ENCODE measurements at places on chromosomes 2 and 18. TPM values are rescaled to one million over a fixed set of nuclear protein-coding genes. Genes with fewer than 3 reads are reported as not detected.
A peak's percentile ranks its signal among the peaks of the same experiment; 100 is the strongest.

DNA sequence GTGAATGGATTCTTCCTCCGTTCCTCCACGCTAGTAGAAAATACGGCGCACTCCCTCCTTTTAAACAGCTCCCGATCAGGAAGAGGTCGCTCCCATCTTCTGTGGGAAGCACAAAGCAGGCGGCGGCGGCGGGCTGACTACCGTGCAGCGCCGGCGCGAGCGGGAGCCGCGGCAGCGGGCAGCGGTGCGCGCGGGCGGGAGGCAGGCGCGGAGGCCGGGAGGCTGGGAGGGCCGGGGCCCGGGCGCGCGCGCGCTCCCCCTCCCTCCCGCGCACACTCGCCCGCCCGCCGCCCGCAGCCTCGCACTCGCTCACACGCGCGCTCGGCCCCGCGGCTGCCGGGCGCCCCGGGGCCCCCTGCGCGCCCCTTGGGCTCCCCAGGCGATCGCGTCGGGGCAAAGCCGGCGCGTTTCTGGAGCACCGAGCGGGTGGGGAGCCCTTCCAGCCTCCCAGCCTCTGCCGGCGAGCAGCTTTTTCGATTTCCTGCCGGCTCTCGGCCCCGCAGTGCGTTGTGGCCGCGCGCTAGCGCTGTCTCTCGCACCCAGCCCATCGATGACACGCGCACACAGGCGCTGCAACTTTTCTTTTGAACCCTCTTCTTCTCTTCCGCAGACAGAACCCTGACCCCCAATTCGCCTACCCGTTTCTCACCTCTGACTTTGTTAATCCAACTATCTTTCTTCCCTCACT lies at the start of gene SLC8A1:
TSS of gene SLC8A1 (minus strand) at position 173 of the 688 bp plus-strand sequence.
- peak; percentile 27 for DNase-seq
- H3K27ac ChIP-seq, result peak within 1 kb of the TSS; percentile 36
- H3K27me3 ChIP-seq, result no peaks in the 10 kb centered on the region
- peaks cover 4% of the 10 kb centered on the region for H3K4me1 ChIP-seq
- H3K4me3 ChIP-seq, result peak within 1 kb of the TSS; percentile 59
- no peaks in the 10 kb centered on the region for H3K36me3 ChIP-seq

The LOXHD1 gene
- 0.13 TPM for total RNA-seq

DNA sequence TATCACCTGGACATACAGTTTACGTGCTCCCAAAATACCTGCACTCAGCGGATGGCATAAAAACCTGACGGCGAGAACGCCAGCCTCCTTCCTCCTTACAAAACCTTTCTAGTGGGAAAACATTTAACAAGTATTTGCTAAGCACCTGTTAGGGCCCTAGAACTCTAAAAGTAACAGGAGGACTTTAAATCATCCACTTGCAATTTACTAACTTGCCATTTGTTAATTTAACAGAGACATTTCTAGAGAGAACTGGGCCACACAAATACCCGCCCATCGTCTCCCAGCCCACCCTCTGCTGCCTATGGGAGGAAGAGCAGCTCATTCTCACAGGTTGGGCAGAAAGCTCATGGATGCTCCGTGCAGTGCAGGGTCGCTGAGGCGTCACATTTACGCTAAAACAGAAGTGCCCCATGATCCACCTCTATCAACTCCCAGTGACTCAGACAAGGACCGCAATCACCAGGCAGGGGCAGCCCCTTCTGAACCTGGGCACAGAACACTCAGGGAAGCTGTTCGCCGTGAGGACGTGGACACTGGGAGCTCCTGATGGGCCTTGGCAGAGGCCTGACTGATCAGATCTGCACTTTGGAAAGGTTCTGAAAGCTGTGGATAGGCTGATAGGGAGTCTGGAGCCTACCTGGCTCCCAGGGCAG lies 106.9 kb downstream of the HDAC4 start:
- H3K4me1 ChIP-seq, result peaks cover 30% of the 10 kb centered on the region
- H3K27me3 ChIP-seq, result no peaks in the 10 kb centered on the region
- H3K36me3 ChIP-seq, result no peaks in the 10 kb centered on the region
- peak overlapping the region; percentile 52 for H3K27ac ChIP-seq

The GALNT5 gene
- not detected for total RNA-seq

DNA sequence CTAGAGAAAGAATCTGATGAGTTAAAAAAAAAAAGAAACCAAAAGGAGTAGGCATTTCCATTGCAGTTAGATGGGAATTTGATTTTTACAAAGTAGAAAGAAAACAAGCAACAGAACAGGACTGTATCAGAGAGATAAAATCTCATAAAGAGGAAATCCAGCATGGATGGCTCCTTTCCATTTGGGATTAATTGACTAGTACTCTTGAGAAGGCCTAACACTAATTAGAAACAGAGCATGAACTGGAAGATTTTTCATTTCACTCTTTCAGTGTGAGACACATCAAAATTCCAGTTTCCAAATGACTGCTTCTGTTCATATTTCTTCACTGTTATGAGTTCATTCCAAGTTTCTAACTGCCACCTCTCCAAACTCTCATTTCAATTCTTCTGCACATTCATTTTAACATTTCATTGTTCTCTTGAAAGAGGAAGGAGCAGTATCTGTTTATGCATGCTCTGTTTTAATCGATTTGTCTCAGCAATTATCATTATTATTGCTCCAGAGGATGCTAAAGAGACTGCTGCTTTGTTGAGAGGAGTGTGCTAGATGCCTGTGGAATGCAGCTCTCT lies 108.8 kb upstream of the PIEZO2 start:
- no peaks in the 10 kb centered on the region for H3K27me3 ChIP-seq
- no peak overlapping the region for H3K27ac ChIP-seq
- H3K4me1 ChIP-seq, result no peaks in the 10 kb centered on the region

The ERLEC1 gene
- 38.9 TPM for total RNA-seq

The FSIP2 gene
- total RNA-seq, result 0.76 TPM

The ALPI gene
- total RNA-seq, result not detected

DNA sequence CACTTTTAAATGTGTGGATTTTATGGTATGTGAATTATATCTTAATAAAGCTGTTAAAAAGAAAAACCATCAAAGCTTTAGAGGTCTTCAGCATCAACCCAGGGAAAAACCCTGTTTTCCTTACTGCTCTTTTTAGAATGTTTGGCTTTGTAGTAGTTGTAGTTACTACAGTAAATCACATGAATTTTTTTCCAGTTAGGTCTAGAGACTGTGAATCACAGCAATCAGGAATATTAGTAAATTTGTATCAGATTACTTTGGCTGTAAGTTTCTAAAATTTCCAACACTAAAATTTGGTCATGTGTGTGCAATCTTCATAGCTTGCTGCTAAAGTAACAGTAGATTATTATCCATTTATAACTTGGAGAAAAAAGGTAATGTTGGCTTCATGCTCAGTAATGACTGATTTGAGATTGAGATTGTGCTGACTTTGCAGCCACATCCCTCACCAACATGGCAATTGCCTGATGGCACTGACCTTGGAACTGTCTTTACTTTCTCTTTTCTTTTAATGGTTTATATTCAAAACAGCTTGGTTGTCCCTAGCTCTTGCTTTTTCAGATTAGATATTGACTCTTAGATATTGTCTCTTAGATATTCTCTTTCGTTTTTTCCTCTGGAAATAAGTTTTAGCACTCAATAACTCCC lies 41.1 kb downstream of the LCLAT1 start:
- H3K27ac ChIP-seq, result peak overlapping the region; percentile 31
- DNase-seq, result no peak
- no peaks in the 10 kb centered on the region for H3K36me3 ChIP-seq
- no peak overlapping the region for H3K4me3 ChIP-seq
- peaks cover 4% of the 10 kb centered on the region for H3K4me1 ChIP-seq

The CPLX4 gene
- not detected for total RNA-seq

GRCh38 chr2:106020032-106020431 lies 174.1 kb downstream of the UXS1 start:
- no peak overlapping the region for H3K27ac ChIP-seq
- H3K4me1 ChIP-seq, result peaks cover 13% of the 10 kb centered on the region
- H3K4me3 ChIP-seq, result no peak overlapping the region
- peak; percentile 39 for DNase-seq
- H3K27me3 ChIP-seq, result no peaks in the 10 kb centered on the region

The MLPH gene
- 36.9 TPM for total RNA-seq

- no peaks in the 10 kb centered on the region for H3K4me1 ChIP-seq
- H3K4me3 ChIP-seq, result no peak overlapping the region
- no peaks in the 10 kb centered on the region for H3K27me3 ChIP-seq
- no peak overlapping the region for H3K27ac ChIP-seq
These were observed 1523.7 kb upstream of the ACVR2A start for GRCh38 chr2:146321175-146321574.

The REEP1 gene
- total RNA-seq, result 0.58 TPM

GRCh38 chr2:221680548-221680947 lies 108.4 kb upstream of the EPHA4 start:
- no peak overlapping the region for H3K27ac ChIP-seq
- no peaks in the 10 kb centered on the region for H3K27me3 ChIP-seq
- no peak for DNase-seq
- no peaks in the 10 kb centered on the region for H3K36me3 ChIP-seq
- H3K4me1 ChIP-seq, result no peaks in the 10 kb centered on the region

- no peak overlapping the region for H3K27ac ChIP-seq
- H3K27me3 ChIP-seq, result no peaks in the 10 kb centered on the region
- H3K4me1 ChIP-seq, result no peaks in the 10 kb centered on the region
- no peak for DNase-seq
- no peak overlapping the region for H3K4me3 ChIP-seq
These were observed 24.1 kb upstream of the MRPL19 start for GRCh38 chr2:75622500-75622899.

GRCh38 chr18:32911660-32912284 lies 138.9 kb upstream of the KLHL14 start:
- no peak for DNase-seq
- no peaks in the 10 kb centered on the region for H3K36me3 ChIP-seq
- no peaks in the 10 kb centered on the region for H3K27me3 ChIP-seq
- no peak overlapping the region for H3K4me3 ChIP-seq

- peak; percentile 46 for DNase-seq
- no peak overlapping the region for H3K4me3 ChIP-seq
- no peaks in the 10 kb centered on the region for H3K4me1 ChIP-seq
- no peaks in the 10 kb centered on the region for H3K36me3 ChIP-seq
These were observed 12.4 kb upstream of the GMCL1 start for GRCh38 chr2:69816923-69817542.

- no peaks in the 10 kb centered on the region for H3K36me3 ChIP-seq
- no peaks in the 10 kb centered on the region for H3K27me3 ChIP-seq
- DNase-seq, result peak; percentile 66
- H3K27ac ChIP-seq, result peak overlapping the region; percentile 71
These were observed 52.2 kb downstream of the NRP2 start for GRCh38 chr2:205734436-205735037.

Data from ovary (tissue), 10 donors.